H7 (cell line): ENCODE measurements at places on chromosomes 12 and 14. TPM values are rescaled to one million over a fixed set of nuclear protein-coding genes. Genes with fewer than 3 reads are reported as not detected.
A peak's percentile ranks its signal among the peaks of the same experiment; 100 is the strongest.

The LRTM2 gene
- 0.42 TPM in 1 of 2 replicates, not detected in the other for total RNA-seq

The KIF26A gene
- 59.2 and 61.0 TPM in 2 replicates for total RNA-seq

DNA sequence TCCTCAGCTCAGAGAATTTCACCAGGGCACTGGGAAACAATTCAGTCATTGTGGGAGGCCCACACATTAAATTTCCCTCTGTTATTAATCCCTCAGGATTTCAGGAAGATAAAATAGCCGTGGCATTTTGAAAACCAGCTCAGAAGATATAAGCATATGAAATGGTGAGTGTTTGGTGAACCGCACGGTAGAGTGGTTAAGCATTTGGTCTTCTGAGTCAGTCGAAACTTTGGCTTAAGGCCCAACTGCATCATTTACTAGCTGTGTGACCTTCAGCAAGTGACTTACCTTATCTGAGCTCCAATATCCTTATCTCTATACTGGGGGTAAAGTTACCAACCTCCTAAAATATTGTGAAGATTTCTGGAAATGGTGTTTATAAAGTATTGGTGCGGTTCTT is 5.2 kb upstream of the VRK1 start:
- DNase-seq = no peak

DNA sequence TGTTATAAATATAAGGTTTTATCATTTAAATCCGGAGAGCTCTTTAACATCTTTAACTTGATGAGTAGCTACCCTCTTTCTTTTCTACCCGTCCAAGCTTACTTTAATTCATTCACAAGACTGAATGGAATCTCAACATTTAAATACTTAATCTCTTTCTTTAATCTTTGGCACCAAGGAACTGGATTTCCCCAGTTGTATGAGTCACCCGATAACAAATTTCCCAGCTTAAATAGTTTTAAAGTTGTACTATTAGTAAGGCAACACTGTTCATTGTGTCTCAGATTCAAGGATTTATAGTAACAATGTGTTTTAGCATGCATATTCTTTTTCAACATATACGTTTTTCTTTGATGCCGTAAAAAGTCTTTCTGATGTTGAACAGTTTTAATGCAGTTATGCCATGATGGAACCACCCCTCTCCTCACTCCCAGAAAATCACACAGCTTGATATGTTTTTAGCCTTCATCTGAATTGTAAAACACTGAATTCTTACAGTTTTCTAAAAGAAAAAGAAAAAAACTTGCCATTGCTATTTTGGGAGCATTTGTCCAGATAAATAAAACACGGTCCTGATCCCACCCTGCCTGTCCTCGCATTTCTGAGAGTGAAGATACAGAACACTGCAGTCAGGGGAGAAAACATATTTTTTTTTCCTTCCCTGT is 16.0 kb upstream of the LRP6 start:
- DNase-seq = no peak

DNA sequence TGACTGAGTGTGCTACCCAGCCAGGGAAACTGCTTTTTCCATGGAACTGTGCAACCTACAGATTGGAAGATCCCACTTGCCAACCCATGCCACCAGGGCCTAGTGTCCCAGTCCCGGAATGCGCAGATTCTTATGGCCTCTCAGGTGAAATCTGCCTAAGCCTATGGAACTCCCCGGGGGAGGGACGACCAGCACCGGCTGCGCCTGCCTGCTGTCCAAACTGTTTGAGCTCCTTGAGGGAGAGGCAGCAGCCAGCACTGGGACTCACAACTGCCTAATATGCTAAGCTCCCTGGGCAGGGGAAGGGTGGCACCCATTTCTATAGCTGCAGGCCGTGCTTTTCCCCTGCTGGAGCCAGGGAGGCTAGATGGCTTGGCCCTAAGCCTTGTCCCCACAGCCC is 92.5 kb upstream of the GZMB start:
- no peak for DNase-seq

DNA sequence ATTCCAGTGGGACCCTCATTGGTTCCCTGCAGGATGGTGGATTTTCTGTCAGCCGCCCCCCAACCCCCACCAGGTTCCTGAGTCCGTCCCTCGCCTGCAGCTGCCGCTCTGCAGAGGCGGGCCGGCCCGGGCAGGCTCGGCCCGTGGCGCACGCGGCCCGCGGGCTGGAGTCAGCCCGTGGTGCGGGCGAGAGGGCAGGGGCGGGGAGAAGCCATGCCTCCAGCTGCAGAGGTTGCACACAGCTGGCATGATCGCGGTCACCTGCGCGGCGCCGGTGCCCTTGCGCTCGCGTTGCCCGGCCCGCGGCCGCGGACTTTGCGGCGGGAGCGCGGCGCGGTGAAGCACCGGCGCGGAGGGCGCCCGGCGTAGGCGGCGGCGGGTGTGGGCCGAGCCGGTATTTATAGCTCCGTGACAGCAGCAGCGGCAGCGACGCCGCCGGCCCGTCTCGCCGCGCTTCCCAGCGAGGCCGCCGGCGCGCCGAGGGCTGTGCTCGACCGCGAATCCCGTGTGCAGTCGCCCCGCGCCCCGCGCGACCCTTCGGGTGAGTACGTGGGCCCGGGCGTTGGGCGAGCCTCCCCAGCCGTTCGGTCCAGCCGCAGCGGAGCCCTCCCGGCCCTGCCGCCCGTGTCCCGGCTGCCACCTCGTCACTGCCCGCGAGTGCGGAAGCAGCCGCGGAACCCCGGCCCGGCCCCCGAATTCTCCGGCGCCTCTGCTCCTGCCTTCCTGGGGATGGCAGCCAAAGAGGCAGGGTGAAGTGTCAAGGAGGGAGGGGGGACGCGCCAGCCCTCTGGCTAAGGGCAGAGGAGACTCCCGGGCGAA is at the start of gene TMEM117:
TMEM117 (plus strand) TSS at position 426 of the 819 bp plus-strand sequence.
- DNase-seq = peak; percentile 84

The TROAP gene
- 46.1 and 48.0 TPM in 2 replicates for total RNA-seq

- no peak for DNase-seq
These were observed 374.4 kb downstream of the NUAK1 start for GRCh38 chr12:105764216-105764835.

The IL22 gene
- not detected in 2 replicates for total RNA-seq

The PCED1B gene
- total RNA-seq = 4.8 and 5.8 TPM in 2 replicates

DNA sequence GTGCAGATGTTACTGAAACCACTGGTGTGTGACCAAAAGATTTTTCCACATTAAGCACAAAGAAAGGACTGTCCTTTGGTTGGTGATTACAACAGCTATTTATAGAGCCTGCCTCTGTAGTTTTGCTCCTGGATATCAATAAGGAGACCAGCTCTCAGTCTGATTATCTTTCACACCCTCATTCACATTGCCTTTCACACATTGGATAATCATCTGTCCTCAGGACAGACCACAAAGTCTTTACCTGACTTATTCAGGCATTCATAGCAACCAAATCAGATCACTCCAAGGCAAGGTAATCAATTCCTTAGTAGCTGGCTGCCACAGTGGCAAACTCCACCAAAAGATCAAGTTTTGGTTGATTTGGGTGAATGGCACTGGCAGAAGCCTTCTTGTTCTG is 59.6 kb upstream of the CPSF6 start:
- no peak for DNase-seq

DNA sequence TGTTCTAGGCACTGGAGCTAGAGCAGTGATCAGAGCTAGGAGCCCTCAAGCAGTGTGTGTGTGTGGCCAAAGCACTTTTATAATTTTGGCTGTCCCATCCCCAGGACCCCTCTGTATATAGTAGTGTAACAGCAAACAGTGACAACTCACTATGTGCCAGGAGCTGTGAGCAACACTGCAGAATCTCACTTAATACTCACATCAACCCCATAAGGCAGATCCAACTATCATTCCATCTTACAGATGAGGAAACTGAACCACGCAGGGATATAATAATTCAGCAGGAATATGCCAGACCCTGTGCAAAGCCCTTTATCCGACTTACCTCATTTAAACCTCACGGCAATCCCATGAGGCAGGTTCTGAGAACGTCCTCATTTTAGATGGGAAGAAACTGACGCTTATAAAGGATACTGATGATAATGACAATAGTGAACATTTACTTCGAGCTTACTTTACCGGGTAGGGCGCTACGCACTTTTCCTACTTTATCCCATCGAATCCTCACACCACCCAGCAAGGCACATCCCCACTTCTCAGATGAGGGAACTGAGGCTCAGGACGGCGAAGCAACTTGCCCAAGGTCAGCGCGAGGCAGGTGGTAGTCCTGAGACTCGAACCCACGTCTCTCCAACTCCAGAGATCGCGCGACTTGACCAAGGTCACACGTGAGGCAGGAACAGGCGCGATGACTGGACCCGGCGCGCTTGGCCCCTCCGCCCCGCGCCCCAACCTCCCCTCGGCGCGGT is 687 bp downstream of the RAB35 start:
- DNase-seq = no peak

DNA sequence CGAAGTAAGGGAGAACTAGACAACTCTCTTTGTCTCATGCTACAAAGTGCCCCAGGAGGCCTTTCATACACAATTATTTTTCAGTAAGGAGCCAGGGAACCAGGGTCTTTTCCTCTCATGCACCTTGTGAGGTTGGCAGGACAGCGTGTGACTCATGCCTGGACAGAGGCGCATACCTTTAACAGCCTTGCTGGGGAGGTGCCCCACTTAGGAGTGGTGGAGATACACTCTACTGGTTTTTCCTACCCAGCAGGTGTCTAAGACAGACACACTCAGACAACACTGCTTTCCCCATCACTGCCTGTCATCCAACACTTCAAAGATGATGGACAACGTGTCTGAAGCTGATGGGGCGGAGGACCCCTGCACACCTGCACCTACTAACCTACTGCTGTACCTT is 49.1 kb downstream of the B4GALNT3 start:
- DNase-seq = peak; percentile 30

The CMTM5 gene
- 0.14 TPM in 1 of 2 replicates, not detected in the other for total RNA-seq

DNA sequence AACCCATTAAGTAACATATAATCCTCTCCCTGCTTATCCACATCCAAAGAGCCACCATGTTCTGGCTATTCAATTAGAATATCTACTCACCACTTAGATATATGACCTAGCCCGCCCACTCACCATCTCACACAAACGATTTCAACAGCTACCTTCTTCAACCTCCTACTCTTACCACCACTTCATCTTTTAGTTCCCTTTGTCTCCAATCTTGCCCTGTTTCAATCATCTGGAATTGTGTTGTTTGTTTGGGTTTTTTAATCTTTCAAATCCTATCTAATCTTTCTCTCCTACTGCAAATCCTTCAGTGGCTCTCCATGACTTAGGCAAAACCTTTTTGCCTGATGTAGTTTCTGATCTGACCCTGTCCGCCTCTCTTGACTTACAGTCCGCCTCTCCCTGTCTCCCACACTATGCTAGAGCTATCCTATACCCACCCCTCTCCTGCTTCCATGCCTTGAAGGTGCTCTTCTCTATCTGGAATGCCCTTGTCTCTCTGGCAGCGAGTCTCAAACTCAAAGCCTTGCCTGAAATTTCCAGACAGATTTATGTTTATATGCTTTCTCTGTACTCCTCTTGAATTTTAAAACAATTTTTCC is 161.0 kb upstream of the CRY1 start:
- DNase-seq = no peak

DNA sequence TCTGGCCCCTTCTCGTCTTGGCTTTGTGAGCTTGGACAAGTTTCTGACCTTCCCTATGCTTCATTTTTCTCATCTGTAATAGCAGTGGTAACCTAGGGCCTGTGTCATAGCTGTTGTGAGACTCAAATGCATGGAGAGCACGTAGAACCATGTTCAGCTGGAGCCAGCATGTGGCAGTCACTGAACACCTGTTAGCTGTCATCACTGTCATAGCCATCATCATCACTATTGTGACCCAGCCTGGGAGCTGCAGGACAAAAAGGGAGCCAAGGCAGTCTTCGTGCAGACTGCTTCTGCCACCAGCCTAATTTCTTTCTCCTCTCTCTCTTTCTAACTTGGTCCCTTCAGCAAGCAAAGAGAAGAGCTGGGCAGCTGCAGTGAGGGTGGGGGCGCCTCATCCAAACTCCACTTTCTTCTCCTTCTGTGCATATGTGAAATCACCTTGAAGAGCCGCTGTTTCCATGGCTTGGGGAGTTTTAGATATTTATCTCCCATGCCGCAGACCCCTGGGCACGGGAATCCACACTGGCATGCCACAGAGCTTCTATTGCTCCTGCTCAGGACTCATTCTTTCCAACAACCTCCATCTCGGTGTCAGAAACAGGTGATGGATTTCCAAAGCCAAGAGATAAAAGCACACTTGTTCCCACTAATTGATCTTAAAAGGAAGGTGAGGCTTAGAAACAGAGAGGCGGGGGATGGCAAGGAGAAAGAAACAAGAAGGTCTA is 87.0 kb downstream of the SRRM4 start:
- no peak for DNase-seq

DNA sequence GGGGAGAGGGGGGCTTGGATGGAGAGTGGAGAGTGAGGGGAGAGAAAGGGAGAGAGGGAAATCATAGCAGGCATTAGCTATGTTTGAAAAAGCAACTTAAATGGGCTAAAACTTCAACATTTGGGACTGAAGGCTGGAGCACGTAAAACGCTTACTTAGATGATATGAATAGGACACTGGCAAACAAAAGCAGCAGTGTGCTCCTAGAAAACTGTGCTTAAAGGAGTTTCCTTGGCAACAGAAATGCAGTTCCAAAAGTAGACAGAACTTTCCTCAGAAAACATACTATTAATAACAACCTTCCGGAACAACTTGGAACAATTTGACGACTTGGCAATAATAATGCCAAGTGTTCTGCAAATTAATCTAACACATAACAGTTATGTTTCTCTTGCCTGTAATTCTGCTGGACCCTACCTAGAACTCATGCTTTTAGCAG is 235.5 kb upstream of the NPAS3 start:
- DNase-seq = no peak

The PLCZ1 gene
- not detected in 2 replicates for total RNA-seq

The TMX1 gene
- 51.4 and 58.5 TPM in 2 replicates for total RNA-seq

GRCh38 chr12:57545809-57546437 is 1.1 kb downstream of the DCTN2 start:
- DNase-seq = peak; percentile 39

GRCh38 chr12:118175823-118176447 is 40.0 kb downstream of the PEBP1 start:
- DNase-seq = no peak

- DNase-seq = no peak
These were observed 18.3 kb downstream of the TTC7B start for GRCh38 chr14:90797919-90798318.

- DNase-seq = peak; percentile 60
These were observed 294.1 kb downstream of the DPF3 start for GRCh38 chr14:72599579-72600470.

The KRT71 gene
- not detected in 2 replicates for total RNA-seq

DNA sequence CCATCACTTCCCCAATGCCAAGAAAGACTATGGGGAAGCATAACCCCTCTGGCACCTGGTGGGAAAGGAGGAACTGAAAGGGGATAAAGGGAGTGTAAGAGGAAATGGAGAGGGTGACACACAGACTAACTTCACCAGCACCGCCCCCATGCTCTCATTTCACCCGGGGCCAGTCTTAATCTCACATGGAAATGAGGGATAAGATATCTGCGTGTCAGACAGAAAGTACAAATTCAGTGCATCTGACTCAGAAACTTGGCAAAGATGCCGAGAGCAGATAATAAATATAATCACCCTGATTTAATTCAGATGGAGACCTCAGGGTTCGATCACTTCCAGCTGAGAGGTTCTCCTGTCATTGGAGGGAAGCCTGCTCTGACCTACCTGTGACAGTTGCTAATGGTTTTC is 191.6 kb downstream of the DUSP6 start:
- no peak for DNase-seq

The ZDHHC22 gene
- 8.9 and 11.6 TPM in 2 replicates for total RNA-seq

The RNF212B gene
- 0.24 TPM in 1 of 2 replicates, not detected in the other for total RNA-seq

The KRT2 gene
- not detected in 2 replicates for total RNA-seq

The KLRK1 gene
- not detected in 2 replicates for total RNA-seq

GRCh38 chr12:49512546-49512945 is 26.3 kb upstream of the KCNH3 start:
- no peak for DNase-seq
